ENCODE measurements at places on chromosomes 13 and 19.
A peak's percentile ranks its signal among the peaks of the same experiment; 100 is the strongest.

DNA sequence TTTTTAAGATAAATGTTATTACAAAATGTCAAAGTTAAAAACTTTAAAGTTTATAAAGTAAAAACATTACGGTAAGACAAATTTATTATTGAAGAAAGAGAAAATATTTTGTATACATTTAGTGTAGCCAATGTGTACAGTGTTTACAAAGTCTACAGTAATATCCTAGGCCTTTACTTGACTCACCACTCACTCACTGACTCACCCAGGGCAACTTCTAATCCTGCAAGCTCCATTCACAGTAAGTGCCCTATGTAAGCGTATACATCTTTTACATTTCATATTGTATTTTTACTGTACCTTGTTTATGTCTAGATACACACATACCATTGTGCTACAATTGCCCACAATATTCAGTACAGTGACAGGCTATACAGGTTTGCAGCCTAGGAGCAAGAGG is 448.2 kb downstream of the KCTD12 start:
- no peak for DNase-seq

DNA sequence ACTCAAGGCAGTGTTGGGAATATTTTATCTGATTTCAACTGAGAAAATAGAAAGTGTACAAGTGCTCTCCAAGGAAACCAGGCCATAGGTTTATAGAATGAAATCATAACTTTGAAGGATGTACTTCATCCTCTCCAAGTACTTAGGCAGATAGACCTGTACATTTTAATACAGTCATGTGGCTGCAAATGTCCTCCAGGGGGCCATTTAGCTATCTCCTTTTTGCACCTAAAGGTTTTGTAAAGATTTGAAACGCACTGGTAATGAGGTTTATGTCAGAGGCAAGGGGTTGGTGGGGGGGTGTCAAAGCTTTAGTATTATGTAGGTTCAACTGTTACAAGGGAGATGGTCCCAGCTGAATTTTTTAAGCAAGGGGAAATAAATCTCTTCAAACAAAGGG is 364.4 kb downstream of the DCT start:
- no peak for DNase-seq

GRCh38 chr19:52198678-52199077 is 8.8 kb downstream of the PPP2R1A start:
- DNase-seq: no peak

GRCh38 chr19:9913237-9914000 is 22.9 kb downstream of the OLFM2 start:
- no peak for DNase-seq

GRCh38 chr13:113976711-113977684 is 3.1 kb upstream of the C13orf46 start:
- no peak for DNase-seq

- no peak for DNase-seq
These were observed 25.3 kb downstream of the SLITRK5 start for GRCh38 chr13:87696458-87696857.

DNA sequence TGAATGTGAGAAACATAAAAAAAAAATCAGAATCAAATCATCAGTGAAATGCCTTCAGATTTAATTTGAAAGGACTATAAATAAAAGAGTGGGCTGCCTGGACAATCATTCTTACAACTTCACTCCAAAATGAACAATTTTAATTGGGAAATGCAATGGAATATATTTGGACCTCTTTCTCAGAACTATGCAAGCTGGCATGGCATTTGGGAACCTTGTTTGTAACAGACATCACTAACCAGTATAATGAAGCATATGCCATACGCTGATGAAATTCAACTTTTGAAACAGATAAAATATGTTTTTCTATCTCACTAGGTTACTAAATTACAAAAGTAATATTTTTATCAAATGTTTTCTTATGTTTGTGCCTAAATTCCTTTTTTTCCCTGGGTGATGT is 64.2 kb upstream of the FAM216B start:
- no peak for DNase-seq

GRCh38 chr19:13255719-13256059 is 105.5 kb downstream of the IER2 start:
- no peak for DNase-seq

GRCh38 chr19:11337080-11337479 is 2.4 kb downstream of the RAB3D start:
- DNase-seq: no peak

- no peak for DNase-seq
These were observed 5.2 kb downstream of the GRTP1 start for GRCh38 chr13:113358653-113359190.

GRCh38 chr13:60689076-60689475 is 292.1 kb downstream of the TDRD3 start:
- DNase-seq: no peak

GRCh38 chr19:38388349-38389100 is at the start of gene SPRED3:
TSS of gene SPRED3 (plus strand) at chr19:38388697. CDS start at chr19:38390303, 1,606 bp downstream.
- DNase-seq: no peak

DNA sequence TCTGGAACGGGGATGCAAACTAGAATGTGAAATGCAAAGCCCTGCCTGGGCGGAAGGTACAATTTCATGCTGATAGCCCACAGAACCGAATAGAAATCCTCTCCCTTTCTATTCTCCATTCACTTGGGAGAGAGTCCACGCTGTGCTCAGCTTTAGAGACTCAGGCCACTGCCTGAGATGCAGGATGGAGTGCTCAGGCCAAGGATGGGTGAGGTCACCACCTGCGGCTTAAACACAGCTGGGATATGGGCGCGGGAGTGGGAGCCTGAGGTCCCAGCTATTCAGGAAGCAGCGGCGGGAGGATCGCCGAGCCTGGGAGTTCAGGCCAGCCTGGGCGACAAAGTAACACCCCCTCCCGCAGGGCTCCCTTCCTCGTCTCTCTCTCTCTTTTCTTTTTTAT is 446 bp upstream of the ZNF83 start:
- no peak for DNase-seq

DNA sequence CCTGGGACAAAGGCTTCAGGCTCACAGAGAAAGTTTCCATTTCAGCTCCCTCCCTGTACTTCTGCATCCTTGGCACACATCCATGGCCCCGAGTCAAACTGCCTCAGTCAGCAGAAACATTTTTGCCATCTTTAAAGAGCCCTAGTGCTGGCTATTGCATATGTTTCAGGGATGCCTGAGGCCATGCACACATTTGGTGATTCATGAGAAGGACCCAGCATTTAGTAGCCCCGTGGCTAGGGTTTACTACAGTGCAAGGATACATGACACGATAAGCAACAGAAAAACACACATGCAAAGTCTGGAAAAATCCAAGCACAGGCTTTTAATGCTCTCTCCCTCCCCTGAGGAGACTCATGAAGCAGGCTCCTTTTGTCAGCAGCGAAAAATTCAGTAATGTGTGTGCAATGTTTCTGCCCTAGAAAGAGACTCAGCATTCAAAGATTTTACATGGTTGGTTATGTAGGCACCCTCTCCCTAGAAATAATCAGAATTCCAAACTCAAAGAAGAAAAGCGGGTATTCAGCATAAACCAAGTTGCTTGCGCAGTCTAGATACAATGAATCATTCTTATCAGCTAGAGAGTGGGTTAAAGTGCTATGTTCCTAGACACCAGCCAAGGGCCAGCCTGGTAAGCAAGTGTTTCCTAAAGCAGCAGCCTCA is 17.6 kb downstream of the ACOD1 start:
- DNase-seq: no peak

DNA sequence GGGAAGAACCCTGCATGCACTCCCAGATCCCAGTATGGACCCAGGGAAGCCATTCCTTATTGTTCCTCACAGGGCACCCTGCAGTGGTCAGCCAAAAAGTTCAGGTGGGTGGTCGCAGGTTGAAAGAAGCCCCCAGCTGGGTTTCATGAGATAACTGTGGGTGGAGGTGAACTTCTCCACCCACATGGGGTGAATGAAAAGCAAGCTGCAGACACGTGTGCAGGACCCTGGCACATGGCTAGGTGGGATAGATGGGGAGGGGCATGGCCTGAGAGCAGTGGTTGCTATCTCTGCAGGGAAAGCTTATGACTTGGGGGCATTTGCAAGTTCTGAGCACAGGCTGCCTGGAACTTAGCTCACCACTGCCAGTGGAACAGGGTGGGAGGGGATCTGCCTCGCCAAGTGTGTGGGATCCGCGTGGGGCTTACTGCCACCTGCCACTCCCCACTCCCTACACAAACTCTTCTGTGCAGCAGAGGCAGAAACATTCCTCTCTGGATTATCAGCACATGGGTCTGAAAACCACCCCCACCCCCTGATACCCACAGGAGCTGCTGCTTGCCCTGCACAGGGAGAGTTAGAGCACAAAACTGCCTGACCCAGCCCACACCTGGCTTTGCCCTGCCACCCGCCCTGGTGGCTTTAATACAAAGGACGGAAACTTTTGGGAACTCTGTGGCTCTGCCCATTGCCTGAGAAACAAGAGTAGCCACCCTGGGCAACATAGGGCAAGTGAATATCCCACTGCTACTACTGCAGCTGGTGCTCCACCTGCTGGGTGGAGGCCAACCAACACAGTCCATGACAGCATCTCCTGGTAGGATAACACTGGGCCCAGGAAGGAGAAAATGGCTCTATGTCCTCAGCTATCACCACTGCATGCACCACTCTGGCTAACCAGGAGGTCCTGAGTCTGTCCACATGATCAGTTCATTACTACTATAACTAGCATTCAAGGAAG is 24.4 kb downstream of the PLA2G4C start:
- no peak for DNase-seq

GRCh38 chr19:50173127-50173526 is 10.0 kb upstream of the IZUMO2 start:
- DNase-seq: no peak

DNA sequence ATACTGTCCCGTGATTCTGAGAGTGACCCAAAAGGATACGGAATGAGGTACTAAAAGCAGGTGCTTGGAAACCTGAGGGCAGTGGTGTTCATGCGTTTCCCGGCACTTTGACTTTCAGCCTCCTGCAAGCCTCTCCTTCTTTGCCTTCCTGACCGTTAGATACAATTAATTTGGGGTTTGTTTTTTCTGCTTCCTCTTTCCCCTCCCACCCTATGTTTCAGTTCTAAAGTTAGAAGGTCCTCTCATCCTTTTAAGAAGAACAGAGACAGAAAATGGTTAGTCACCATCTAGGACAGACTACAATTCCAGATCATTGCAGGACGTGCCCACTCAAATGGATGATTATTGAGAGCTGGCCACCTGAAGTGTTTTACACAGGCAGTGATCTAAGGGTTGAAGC is 1.8 kb upstream of the LILRB4 start:
- no peak for DNase-seq

- DNase-seq: no peak
These were observed 8.0 kb upstream of the AMER2 start for GRCh38 chr13:25179832-25180774.

DNA sequence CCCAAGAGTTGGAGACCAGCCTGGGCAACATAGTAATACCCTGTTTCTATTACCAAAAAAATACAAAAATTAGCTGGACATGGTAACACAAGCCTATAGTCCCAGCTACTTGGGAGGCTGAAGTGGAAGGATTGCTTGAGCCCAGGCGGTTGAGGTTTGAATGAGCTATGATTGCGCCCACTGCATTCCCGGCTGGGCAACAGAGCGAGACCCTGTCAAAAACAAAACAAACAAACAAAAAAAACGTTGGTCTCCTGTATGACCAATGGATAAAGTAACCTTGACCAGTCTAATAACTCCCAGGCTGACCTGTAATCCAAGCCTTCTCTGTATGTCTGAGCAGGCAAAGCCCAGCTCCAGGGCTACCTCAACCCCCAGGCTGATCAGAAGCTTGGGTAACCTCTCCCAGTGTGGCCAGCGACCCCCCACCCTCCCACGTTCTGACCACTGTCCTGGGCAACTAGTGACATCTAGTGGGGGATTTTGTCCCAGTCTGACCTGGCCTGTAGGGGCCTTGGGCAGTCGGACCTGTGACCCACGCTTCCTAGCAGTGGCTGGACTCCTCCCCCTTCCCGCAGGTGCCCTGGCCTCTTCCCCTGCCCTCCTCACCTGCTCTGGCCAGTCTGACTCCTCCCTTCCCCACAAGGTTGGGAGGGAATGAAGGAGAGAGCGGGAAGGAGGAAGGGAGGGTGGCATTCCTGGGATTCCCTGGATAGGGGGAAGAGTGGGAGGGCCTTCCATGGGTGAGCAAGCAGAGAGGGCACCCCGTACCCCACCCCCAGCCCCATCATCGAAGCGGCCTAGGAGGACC is 1.0 kb upstream of the BCAM start:
- DNase-seq: no peak

GRCh38 chr19:45897261-45897812 is 5.1 kb downstream of the MYPOP start:
- no peak for DNase-seq

GRCh38 chr19:43438291-43439031 is 23.8 kb downstream of the TEX101 start:
- DNase-seq: no peak

- DNase-seq: no peak
These were observed 9.1 kb upstream of the OLFM2 start for GRCh38 chr19:9945319-9945966.

- no peak for DNase-seq
These were observed 13.4 kb downstream of the PABPC3 start for GRCh38 chr13:25109341-25109740.

GRCh38 chr13:102309110-102309509 is 92.7 kb downstream of the FGF14 start:
- DNase-seq: no peak

DNA sequence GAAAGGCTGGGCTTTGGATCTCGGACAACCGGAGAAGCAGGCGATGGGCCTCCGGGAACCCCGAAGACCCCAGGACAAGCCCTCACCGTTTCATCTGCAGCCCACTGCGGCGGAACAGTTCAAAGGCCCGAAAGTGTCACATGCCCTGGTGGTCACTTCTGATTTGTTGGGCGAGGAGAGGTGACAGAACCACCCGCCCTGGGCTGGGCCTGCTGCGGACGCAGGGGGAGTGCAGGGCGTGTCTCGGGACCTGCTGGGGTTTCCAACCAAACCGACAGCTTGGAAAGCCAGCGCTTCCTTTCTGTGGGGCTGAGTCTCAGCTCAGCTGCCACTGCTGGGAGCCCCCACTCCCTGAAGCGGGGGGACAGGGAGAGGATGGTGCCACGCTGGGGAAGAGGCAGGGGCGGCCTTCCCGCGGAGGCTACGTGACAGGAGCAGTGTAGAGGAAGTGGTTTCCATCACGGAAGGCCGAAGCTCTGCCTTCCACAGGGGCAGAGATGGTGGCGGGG is 22.8 kb upstream of the ZBTB7A start:
- peak; percentile 57 for DNase-seq

- DNase-seq: no peak
These were observed 2.9 kb upstream of the AMER2 start for GRCh38 chr13:25175026-25175425.

DNA sequence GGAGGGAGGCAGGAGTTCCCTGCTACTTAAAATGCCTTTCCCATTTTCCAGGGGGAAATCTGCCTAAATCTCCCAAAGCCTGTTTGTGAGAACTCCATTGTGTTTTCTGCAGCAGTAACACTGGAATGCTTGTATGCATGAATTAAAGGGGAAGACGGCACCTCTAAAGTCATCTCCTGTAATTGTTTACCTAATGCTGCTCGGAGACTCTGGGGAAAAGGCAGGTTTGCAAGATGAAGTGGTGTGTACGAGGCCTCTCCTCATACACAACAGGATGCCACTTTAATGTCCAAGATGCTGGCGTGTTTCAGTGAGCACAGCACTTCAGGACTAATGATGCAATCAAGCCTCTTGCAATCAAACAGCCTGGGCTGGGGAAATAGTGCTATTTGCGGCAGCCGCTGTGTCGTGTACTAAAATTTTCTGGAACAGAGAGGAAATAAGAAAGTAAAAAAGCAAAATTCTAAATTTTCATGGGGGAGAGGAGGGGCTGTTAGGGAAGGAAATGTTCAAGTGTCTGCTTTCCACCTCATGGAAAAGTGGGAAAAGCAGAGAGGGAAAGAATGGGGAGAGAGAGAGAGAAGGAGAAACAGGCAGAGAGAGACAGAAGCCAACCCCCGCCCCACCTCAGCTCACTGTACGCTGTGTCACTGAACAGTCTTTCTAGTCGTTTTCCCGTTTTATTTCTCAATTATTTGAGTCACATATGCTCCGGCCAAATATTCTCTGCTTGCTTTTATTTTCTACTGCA is 32.9 kb downstream of the TSHZ3 start:
- DNase-seq: no peak

Data from stimulated activated CD8-positive, alpha-beta memory T cell treated with anti-CD3 and anti-CD28 coated beads, Interleukin-7, amount 100 ng/mL, for 48 hours (primary cell).